ENCODE measurements at places on chromosomes 2 and 18. TPM values are rescaled to one million over a fixed set of nuclear protein-coding genes. Genes with fewer than 3 reads are reported as not detected.

DNA sequence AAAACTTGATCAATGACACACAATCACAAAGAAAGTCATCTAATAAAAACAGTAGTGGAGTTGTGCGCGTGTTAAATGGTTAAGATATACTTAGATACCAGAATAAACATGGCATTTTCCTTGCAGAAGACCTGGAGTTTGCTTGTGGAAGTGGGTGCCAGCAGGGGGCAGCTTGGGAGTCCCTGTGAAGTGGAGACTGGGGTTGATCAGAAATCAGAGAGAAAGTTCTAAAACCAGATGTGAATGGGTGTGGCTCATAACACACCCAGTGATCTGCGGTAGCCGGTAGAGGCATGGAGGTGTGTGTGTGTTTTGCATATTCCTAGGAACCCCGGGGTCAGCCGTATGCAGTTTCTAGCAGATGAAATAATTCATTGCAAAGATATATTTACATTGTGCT lies 300.1 kb upstream of the TRIB2 start:
- peak; percentile 61 for DNase-seq

- no peak for DNase-seq
Measured at GRCh38 chr2:158464426-158465281, 7.9 kb downstream of the PKP4 start.

DNA sequence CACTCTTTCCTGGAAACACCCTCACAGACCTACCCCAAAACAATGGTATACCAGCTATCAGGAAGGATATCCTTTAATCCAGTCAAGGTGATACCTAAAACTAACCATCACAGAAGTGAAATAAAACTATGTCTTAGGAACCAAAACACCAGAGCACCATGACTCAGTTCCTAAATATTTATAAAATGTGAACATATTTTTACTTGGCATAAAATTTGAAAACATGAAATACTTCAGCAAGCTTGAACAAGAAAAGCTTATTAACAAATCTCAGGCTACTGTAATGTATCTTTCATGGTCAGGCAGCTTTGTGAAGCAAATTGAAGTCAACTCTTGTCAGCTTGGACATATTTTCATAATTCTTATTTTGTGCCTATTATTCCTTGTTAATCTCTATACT lies 440.8 kb upstream of the CDH20 start:
- DNase-seq = no peak

DNA sequence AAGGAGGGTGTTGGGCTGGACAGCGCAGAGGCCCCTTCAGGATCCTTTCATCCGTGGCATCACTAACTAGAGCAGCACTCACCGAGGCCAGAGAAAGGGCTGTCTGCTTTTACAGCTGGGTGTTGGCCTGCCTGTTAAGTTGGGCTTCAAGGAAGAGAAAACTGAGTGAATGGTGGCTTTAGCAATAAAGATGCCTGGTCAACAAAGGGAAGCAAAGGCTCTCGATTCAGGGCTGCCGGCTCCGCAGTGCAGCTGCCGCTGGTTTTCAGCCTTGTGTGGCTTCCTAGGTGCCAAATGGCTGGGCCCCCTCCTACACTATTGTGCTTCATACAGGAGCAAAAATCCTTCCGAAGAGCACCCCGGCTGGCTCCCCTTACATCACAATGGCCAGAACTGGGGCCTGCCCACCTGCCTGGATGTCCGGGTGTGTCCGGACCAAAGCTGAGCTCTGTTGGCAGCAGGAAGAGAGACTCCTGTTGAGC lies 61.0 kb upstream of the GPR45 start:
- DNase-seq = no peak

DNA sequence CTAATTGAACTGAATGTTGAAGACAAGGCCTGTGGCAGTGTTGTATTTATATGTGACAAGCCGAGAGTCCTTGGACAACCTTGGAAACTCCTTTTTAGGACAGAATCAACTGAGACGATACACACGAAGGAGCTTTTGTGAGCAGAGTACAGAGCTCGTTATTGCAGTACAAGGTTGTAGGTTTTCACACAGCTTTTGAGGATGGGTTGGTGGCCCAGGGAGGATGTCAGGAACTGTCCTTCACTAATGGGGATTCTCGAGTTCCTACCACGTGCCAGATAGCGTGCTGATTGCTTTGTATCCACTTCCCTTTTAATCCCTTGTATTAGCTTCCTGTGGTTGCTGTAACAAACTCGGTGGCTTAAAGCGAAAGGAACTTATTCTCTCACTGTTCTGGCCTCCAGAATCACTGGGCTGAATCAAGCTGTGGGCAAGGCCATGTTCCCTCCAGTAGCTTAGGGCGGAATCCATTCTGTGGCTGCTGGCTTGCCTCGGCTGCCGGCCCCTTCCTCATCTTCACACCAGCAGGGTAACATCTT lies 20.2 kb downstream of the INPP4A start:
- no peak for DNase-seq

- no peak for DNase-seq
Measured at GRCh38 chr2:48356701-48357325, 173.1 kb upstream of the STON1 start.

Gene FOXD4L1
- total RNA-seq = 0.10 TPM

Gene FAM110C
- total RNA-seq = 6.7 TPM

Gene CCDC74B
- not detected for total RNA-seq

Data from left lobe of liver (tissue), 2 donors.